ENCODE measurements at places on chromosomes 7 and 10.

- no peak for DNase-seq
These were observed 131.9 kb upstream of the PRR15 start for GRCh38 chr7:29431686-29432085.

DNA sequence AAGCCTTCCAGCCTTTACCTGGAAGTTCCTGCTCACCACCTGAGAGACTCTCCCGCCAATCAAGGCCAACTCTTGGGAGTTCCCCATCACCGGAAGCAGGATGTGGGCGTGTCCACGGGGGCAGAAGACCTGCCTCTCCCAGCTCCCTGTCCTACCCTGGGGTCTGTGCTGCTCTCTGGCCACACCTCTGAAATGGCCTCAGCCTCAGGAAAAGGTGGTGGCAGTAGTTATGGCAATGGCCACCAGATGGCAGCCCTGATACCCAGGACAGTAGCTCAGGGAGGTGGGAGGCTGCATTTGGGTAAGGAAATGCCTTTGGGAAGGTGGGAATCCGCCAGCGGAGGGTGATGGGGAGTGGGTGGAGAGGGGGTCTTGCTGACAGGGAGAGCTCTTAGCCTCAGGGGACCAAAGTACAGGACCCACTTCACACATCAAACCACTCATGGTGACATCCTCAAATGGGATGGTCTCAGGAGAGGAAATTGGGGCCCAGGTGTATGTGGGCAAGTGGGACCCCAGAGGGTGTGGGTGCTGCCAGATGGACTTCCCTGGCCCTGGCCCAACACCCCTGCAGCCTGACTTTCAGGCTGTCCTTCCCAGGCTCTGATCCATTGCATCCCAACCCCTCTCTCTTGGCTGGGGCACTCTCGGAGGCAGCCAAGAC, 33.9 kb downstream of the KAZALD1 start:
- peak; percentile 31 for DNase-seq

DNA sequence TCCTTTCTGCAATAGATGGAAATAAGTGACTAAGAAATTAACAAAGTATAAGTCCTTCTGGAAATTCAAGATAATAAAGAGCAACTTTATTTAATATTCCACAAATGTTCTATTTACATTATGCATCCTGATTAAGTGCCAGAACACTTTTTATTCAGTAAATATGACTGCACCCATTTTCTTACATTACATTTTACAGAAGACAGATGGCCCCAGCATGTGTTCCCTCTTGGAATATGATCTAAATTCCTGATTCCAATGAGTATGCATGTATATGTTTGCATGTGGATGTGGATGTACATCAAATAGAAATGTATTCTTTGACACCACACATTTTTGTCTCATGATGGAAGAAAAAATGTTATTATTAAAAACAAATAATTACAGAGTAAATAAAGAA, 628.7 kb upstream of the SEMA3D start:
- DNase-seq, result no peak

- DNase-seq, result no peak
These were observed 367.6 kb downstream of the HGF start for GRCh38 chr7:81402227-81402626.

GRCh38 chr10:63965846-63966245, 444.6 kb downstream of the REEP3 start:
- DNase-seq, result no peak

DNA sequence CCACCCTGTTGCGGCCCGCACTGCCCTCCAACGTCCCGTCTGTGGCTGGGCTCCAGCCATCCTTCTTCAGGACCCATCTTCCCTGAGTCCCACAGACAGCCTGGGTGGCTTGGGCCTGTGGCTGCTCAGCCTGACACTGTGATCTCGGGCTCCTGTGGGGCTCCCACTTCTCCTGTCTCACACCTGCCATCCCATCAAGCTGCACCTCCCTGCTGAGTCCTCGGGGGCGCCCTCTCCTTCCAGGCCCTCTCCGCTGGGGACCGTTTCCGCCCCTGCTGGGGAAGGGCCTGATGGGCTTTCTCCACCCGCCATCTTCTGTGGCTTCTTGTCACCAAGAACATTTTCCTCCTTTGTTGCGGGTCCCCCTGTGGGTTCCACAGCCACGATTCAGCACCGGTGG, 173.8 kb upstream of the PPP2R2D start:
- DNase-seq, result no peak

GRCh38 chr10:101091546-101092290, 29.9 kb downstream of the KAZALD1 start:
- DNase-seq, result no peak

GRCh38 chr10:28054228-28054860, 55.5 kb upstream of the ODAD2 start:
- DNase-seq, result no peak

DNA sequence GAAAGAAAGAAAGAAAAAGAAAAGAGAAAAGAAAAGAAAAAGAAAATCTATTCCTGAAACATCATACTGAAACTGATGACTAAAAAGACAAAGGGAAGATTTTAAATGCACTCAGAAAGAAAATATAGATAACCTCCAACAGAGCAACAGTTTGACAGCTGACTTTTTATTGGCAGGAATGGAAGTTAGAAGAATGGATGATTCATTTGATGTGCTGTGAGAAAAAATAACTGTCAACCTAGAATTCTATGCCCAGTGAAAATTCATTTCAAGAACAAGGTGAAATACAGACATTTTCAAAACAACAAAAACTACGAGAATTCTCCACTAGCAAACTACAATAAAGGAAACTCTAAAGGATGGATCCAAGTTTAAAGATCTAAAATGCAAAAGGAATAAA, 50.5 kb upstream of the HSPA12A start:
- DNase-seq, result no peak

DNA sequence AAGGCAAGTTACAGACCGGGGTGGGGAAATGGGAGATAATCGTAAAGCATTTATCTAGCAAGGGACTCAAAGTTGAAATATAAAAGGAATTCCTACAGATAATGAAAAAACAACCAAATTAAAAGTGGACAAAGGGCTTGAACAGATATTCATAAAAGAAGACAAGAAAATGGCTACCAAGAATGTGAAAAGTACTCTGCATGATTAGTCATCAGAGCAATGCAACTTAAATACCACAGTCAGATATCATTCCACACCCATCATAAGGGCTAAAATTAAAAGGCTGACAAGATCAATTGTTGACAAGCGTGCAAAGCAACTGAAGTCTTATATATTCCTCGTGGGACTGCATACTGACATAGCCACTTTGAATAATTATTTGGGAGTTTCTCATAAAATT, 124.6 kb upstream of the RSU1 start:
- DNase-seq, result no peak

- no peak for DNase-seq
These were observed 56.7 kb downstream of the BTAF1 start for GRCh38 chr10:91980319-91980718.

DNA sequence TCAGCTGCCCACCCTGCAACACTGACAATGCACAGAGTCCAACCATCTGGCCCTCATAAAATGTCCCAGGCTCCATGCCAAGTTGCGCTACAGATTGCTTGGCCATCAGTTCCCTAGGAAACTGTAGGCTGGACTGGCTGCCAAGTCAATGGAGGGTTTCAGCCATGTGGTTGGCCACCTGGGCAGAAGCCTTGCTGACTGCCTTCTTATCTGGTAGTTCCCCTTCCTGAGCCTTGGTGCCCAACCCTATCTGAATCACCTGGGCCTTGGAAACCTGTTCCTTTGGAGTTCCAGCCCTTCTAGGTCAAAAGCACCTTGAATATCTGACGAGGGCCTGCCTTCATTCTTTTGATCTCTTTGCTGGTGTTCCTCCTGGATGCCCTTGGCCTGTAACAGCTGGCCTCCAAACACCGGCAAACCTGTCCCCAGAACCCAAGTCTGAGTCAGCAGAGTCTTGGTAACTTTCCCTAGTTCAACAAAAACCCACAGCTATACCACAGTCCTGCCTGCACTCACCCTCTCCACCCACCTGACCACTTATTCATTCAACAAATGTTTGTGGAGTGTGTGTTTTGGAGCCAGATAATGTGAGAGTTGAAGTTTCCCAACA, 37.4 kb upstream of the KDM7A start:
- DNase-seq, result no peak

DNA sequence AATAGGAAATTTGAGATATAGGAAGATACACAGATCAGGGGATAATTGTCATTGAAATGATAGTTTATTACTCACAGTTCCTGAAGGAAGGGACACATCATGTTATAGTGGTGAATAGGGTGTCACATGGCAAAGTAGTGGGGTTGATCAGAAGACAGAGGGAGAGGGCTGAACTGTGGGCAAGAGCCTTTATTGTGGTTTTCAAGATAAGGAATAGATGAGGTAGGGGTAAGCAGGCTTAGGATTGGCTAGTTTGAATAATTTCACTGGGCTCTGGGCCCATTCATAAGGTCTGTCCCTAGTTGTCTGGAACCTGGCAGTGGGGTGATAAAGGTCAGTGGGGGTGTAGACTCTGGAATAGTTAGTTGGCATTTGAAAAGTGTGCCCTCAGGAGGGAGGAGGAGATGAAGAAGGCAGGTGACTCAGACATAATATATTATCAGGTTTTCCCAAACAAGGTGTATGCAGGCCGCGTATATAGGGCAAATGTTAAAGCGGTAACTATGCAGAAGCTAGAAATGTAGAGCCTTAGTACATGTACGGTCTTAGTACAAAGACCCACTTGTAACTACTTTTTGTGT, 18.5 kb downstream of the FGL2 start:
- DNase-seq, result no peak

DNA sequence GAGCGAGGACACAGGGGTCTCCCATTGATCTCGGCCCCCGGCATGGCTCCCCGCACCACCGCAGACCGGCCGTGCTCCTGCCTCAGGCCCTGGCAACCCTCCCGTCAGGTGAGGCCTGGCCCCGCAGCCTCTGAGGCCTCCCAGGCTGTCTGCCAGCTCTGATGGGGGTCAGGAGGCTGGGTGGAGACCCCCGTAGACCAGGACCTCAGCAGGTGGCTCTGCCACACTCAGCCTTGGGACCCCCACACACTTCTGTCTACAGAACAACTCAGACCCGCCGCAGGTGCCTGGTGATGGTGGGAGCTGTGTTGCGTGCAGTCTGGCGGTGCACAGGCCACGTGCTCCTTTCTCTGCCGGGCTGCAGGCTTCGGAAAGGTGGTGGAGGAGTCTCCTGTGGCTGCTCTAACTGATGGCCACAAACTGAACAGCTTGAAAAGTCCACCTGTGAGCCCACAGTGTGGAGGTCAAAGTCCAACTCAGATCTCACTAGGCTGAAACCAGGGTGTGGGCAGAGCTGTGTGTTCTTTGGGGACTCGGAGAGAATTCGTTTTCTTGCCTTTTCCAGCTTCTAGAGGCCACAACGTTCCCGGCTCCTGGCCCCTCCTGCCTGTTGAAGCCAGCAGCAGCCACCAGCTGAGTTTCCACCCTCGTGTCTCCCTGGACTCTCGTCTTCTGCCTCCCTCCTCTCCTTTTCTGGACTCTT, 62.5 kb downstream of the PWWP2B start:
- no peak for DNase-seq

DNA sequence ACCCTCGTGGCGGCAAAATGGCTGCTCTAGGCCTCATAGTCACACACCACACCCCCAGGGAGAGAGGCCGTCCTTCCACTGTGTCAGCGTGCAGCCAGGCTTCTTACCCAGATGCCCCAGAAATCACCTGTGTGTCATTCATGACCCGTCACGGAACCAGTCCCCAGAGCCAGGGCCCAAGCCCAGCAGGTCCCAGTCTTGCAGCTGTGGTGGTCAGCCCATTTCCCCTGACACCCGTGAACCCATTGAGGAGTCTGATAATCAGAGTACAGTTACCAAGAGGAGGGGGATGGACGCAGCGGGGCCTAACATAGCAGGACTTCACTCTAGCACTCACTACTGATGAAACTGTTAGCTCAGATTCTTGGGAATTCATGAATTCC, 112.1 kb downstream of the ACTR3B start:
- no peak for DNase-seq

GRCh38 chr10:132403511-132404168, 6.6 kb downstream of the PWWP2B start:
- no peak for DNase-seq

DNA sequence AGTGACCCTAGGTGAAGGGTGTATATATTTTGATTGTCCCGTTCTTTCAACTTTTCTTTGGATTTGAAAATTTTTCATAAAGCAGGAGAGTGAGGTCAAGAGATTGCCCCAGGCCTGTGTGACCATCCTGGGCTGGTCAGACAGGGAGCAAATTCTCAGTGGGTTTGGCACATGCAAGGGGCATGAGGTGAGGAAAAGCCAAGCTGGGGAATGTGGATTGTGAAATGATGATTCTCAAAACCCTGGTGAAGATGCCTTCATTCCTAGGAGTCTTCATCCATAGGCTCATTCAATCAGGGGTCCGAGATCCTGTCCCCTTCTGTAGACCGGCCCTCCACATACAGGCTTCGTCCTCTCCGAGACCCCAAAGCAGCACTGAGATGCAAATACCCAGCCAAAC, 27.0 kb upstream of the FAM170B start:
- no peak for DNase-seq

DNA sequence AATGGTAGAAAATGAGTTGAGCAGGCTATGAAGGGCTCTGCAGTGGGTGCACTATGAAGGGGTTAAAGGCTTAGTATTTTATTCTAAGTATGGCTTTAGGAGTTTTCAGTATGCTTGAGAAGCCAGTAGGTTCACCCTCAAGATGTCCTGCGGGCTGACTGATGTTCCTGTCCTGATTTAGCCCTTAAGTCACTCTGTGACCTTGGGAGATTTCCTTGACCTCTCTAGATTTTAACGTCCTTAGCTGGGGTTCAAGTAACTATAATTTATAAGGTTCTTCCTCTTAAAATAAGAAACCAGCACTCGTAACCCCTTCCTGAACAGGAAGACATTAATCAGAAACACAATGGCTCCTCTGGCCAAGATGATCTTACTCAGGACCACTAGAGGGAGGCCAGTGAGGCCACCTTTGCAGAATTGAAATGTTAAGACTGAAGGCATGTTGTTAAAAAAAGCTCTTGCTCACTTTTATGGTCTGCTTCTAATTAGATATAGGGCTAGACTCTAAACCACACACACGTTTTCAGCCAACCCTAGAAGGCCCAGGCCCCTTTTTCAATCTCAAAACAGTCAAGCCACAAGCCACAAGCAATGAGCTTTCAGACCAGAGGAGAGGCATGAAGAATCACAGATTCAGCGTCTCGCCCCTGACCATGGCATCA, 41.9 kb downstream of the CDK1 start:
- DNase-seq, result no peak

DNA sequence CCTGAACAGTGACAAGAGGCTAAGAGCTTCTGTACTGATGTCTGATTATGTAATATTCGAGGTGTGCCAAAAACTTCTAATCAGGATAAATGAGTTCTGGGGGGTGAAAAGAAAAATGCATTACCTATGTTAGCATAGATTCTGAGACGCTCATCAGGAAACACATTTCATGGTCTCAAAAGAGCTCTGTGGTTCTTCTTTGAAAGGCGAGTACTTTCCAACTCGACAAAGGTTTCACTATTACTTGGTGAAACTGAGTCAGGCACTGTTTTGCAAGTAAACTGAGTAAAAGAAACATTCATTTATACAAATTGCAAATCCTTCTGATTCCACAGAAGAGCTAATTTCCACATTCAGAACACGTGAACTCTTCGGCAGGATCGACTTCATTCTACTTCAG, 523.2 kb downstream of the GATA3 start:
- no peak for DNase-seq

GRCh38 chr7:91463330-91463729, 199.1 kb downstream of the FZD1 start:
- DNase-seq, result no peak

Data from stimulated activated CD8-positive, alpha-beta memory T cell treated with anti-CD3 and anti-CD28 coated beads, Interleukin-15, amount 100 ng/mL, for 24 hours (primary cell).